ENCODE measurements at places on chromosomes 4 and X.

- DNase-seq: no peak
These were observed 12.2 kb downstream of the TET2 start for GRCh38 chr4:105158837-105159236.

DNA sequence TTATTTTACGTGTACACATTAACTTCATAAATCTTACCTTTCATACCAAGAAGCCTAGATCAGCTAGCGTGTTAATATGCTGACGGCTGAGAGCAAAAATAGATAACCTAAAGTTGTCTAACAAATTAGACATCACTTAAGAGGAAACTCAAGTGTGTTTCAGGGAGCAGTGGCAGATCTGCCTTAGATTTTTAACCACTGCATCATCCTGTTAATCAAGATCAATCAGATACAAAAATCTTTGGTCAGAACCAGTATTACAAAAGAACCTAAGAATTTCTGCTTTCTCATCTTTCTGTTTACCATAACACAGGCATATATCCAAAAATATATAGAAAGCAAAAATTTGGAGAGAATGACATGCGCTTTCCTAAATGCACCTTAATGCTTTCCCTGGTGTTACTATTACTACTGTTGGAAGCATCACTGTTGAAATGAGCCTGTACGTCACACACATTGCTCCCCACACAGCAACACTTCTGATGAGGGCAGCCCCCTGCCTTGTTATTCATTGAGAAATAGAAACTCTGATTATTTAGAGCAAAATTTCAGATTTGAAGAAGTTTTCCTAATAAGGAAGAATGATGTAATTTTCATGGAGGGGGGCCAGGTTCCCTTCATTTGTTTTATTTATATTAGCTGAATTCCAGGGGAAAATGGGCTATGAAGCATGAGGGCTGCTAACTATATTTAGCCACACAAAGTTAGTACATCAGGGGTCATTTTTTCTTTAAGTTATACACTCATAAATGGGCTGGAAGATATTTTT lies 152.3 kb downstream of the CBR4 start:
- no peak for DNase-seq

DNA sequence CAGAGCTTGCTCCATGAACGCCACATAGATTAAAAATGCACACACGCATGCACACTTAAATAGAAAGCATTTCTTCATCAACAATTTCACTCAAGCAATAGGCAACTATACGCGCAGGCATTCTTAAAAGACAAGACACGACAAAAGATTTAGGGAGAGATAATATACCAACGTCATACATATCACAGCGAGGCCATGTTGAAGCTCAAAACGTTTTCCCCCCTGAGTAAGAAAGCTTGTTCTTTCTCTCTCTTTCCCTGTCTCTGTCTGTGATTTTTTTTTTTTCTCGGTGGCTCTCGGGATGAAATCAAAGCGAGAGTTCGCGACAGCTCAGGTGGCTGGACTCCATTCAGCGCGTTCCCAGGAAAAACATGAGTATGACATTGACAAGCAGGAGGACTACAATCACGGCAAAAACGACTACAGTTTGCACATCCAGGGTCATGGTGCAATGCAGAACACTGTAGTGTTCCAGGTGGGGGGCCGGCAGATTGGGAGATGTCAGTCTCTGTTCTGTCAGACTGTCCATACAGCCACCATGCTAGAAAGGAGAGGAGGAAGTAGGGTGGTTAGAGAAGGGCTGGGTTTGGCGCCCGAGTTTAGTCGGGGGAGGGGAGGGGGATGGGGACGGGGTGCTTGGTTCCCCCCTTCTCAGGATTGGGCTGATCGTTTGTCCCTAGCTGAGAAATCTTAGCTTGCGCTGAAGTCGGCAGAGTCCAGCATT lies 30.7 kb downstream of the ARHGEF9 start:
- DNase-seq: peak; percentile 40

GRCh38 chr4:156756118-156756517 lies 215.5 kb downstream of the PDGFC start:
- no peak for DNase-seq

GRCh38 chrX:112851161-112851779 lies 10.6 kb upstream of the AMOT start:
- DNase-seq: peak; percentile 24

DNA sequence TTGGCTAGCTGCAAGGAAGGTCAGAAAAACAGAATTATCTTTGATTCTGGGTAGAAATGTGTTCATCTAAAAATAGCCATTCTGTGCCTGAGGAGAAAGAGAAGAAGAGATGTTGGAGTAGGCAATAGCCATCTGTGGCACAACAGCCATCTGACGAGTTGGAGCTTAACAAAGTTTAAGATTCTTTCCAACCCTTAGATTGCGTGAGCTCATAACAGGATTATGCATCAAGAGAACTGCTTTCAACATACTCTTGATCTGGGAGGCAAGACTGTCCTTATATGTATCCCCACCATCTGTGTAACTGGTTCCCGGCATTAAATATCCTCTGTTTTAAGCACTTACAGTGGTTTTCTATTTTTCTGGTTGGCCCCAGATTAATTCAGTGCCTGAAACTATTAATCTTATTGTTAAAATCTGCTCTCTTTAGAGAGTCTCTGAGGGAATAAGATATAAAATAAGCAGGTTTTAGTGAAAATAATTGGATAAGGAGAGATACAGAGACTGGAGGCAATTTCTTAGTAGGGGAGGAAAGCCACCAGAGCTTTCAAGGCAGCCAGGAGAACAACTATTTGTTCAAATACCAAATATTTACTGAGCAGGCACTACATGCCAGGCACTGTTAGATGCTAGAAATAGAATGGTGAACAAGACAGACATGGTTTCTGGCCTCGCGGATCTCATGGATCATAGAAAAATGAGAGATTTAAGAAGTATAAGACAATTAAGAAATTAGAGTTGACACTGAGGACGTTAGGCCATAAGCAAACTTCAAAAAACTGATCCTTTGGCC lies 398.0 kb downstream of the SMARCA1 start:
- no peak for DNase-seq

GRCh38 chrX:148763896-148764295 lies 263.5 kb downstream of the AFF2 start:
- no peak for DNase-seq

DNA sequence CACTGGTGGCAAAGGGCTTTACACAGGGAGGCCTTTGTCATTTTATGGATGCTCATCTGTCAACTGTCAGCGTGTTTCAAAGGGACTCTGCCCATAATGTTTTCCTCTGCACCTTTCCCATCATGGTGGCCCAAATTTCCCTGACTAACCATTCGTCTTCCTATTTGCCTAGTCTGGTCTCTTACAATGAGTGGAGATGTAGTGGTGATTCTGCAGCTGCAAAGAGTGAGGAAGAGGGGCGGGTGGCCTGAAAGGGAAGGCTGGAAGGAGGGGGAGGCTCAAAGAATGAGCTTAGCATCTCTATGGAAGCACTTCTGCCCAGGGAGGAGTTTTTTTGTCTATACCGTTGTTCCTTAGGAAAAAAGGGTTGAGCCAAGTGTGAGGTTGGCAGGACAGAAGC lies 447.5 kb downstream of the NKX6-1 start:
- DNase-seq: no peak

- no peak for DNase-seq
These were observed 1829.0 kb upstream of the PCDH7 start for GRCh38 chr4:28890949-28891775.

- DNase-seq: no peak
These were observed 62.2 kb upstream of the WDR1 start for GRCh38 chr4:10178763-10179162.

- peak; percentile 27 for DNase-seq
These were observed 31.6 kb downstream of the TKTL1 start for GRCh38 chrX:154327038-154327820.

GRCh38 chrX:118974908-118975671 lies 672 bp downstream of the LONRF3 start:
- peak; percentile 45 for DNase-seq

- no peak for DNase-seq
These were observed 43.4 kb downstream of the OSTC start for GRCh38 chr4:108693819-108694218.

GRCh38 chrX:110472265-110472664 lies 113.6 kb downstream of the RTL9 start:
- no peak for DNase-seq

GRCh38 chr4:55736605-55737183 lies 82.9 kb upstream of the EXOC1L start:
- no peak for DNase-seq

GRCh38 chr4:7139167-7139982 lies 53.0 kb upstream of the SORCS2 start:
- DNase-seq: no peak

GRCh38 chr4:159722052-159722451 lies 619.2 kb downstream of the RAPGEF2 start:
- DNase-seq: no peak

- no peak for DNase-seq
These were observed 21.9 kb upstream of the IGFBP7 start for GRCh38 chr4:57131849-57132742.

- DNase-seq: no peak
These were observed 2.8 kb downstream of the CLCN5 start for GRCh38 chrX:49925176-49925575.

DNA sequence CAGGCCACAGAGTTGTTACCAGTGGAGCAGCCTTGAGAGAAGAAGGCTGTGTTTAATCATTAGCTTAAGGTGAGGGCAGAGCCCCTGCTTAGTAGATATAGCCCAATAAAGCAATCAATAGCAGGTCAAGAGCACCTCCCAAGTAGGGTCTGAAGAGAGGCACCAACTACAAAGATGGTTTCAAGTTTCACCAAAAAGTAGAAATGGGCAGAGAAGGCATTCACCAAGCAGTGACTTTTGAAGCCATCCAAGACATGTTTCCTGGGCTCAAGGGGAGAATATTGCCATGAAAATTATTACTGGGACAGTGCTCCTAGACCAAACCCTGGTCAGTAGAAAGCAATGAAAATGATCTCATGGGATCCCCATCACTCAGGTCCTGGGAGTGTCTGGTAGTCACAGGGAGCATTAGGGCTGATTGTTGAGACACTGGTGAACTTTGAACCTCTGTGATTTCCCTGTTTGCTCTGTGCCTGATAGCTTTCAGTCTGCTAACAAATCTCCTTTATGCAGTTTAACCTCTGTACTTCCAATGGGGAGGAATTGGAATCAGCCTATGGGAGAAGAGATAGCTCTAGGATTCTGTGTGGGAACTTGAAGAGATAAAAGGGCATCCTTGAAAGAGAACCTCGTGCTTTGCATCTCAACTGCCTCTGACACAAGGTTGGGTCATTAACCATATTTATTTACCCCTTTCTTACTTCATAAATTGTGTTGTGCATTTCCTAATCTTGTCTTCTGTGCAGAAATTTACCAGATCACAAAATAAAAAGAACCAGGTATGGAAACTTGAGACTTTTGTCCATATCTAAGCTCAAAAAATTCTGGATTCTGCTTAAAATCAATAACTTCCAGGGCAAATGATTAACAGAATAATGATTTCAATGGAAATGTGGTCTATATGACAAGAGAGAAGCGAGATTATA lies 9.3 kb upstream of the OTC start:
- DNase-seq: no peak

DNA sequence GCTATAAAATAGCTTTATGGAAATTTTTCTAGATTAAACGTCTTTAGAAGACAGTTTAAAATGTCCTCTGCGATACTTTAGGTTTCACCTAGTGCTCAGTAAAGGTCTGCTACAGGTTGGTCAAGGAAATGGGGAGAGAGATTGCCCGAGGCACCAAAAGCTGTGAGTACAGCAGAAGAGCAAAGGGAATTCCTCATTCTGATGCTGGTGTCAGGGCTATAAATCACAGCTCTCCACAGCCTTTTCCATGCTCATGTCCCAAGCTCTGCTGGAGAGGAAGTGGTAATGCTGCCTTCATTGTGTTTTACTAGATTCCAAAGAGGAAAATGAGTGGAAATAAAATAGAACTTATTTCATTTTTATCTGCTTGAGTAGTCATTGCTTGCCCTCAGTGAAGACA lies 2060.4 kb downstream of the ARAP2 start:
- DNase-seq: no peak

DNA sequence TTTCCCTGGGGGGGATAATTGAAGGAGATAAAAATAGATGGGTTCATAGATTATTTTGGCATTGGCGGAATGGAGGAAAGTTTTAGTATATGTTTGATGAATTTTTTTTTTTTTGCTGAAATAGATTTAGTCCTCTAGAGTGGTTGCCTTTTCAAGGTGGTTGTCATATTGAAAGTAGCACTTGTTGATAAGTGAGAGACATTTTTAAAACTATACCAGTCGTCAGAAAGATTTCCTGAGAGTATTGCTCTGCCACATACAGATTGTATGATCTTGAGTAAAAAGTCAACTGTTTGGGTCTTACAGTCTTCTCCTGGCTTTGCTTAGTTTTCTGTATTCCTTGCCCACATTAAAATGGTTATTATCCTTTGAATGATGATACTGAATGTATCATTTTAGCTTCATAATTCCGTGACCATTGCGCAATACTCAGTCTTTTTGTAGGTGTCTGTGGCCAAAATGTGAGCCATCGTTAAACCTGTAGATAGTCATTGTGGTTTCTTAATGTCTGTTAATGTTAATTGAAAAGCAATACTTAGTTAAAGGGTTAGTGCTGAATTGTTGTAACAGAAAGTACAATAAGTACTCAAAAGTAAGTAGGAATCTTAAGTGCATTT lies 7.1 kb downstream of the SMARCAD1 start:
- no peak for DNase-seq

GRCh38 chr4:1987296-1987695 lies 21.5 kb downstream of the NELFA start:
- no peak for DNase-seq

DNA sequence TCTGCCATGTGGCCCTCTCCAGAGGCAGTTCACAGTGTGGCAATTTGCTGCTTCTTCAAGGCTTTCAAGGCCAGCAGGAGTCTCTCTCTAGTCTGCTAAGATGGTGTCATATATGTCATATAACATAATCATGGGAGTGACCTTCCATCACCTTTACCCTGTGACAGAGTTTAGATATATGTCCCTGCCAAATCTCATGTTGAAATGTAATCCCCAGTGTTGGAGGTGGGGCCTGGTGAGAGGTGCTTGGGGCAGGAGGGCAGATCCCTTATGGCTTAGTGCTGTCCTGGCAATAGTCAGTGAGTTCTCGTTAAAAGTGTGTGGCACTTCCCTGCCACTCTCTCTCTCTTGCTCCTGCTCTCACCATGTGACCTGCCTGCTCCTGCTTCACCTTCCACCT lies 252.0 kb downstream of the PALLD start:
- DNase-seq: no peak

GRCh38 chr4:3688018-3688998 lies 77.9 kb upstream of the ADRA2C start:
- no peak for DNase-seq

- DNase-seq: no peak
These were observed 234.2 kb downstream of the UNC5C start for GRCh38 chr4:95314573-95314972.

DNA sequence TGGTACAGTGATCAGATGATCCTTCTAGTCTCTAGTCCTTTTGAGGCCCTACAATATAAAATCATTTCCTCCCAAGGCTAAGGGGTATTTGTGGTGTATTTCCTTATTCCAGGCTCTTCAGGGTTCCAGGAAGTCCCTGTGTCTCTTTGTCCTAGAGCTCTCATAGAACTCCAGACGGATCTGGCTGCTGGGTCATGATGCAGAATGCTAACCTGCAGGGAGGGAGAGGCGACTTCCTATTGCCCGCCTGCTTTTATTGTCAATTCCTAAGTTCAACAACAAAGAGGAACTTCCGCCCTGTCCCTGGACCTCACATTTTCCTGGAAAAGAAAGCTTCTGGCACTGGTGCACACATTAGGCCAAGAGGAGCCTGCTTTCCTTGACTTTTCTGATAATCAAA lies 45.9 kb upstream of the ZNF827 start:
- no peak for DNase-seq

Measured in stimulated activated CD8-positive, alpha-beta memory T cell treated with anti-CD3 and anti-CD28 coated beads, Interleukin-4, amount 100 ng/mL, for 48 hours (primary cell).